ENCODE measurements at places on chromosomes 2 and 18.

- peak; percentile 21 for DNase-seq
Measured at GRCh38 chr18:7879717-7880116, 312.6 kb downstream of the PTPRM start.

DNA sequence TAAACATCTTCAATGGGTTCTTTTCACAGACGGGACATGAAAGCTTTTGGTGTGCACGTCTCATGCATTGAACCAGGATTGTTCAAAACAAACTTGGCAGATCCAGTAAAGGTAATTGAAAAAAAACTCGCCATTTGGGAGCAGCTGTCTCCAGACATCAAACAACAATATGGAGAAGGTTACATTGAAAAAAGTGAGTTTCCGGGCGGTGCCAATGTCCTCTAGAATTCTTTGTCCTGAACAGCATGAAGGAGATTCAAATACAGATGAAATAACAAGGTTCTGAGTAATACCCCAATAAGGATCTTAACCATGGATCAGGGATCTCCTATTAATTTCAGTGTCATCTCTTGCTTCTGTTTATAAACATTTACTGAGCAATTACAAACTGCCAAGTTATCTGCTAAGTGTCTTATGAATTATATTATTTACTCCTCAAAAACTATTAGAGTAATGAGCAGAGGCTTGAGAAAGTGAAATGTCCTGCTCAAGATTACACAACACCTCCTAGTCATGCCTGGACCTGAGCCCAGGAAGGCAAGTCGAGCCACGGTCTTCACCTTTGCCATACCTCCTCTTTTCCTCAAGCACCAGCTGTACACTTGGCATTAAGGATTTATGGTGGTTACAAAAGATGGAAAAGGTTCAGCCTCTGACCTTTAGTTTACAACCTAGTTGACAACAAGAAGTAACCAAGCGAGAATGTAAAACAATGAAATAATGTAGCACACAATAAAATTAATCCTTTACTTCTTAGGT, 22.6 kb downstream of the DHRS9 start:
- no peak for DNase-seq

GRCh38 chr2:205665791-205666190, 16.5 kb upstream of the NRP2 start:
- DNase-seq = no peak

DNA sequence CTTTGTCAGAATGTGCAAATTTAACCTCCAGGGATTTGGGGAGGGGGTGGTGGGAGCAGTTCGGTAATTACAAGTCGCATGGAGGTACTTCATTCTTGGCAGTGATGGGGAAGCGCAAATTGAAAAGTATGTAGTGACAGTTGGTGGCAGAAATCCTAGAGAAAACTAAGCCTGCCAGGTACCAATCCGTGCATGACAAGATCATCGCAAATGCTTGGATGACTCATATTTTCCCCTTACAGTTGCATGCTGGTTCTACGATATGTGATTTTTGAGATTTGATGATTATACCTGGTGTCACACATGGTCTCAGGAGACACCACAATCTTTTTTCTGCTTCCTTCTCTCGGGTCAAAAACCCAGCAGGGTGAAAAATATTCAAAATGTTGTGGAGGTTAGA, 479.7 kb upstream of the ID2 start:
- peak; percentile 95 for DNase-seq

- peak; percentile 21 for DNase-seq
Measured at GRCh38 chr2:147433822-147434221, 411.0 kb upstream of the ACVR2A start.

DNA sequence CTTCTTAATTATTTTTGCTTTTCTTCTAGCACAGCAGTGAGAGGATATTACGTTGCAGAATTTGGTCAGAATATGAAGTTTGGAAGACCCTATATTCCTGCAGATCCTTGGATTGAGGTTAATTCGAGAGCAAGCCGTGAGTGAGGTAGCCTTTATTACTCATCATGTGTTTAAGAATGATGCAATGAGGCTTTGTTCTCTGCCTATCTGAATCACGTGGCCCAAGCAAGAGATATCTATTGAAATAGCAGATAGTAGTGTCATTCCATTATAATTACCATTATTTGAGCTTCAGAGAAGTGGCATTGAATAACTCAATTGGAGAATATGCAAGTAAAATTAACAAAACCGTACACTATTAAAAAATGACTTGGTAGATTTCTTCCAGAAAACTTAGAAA, 641.1 kb downstream of the TMEM182 start:
- DNase-seq = no peak

DNA sequence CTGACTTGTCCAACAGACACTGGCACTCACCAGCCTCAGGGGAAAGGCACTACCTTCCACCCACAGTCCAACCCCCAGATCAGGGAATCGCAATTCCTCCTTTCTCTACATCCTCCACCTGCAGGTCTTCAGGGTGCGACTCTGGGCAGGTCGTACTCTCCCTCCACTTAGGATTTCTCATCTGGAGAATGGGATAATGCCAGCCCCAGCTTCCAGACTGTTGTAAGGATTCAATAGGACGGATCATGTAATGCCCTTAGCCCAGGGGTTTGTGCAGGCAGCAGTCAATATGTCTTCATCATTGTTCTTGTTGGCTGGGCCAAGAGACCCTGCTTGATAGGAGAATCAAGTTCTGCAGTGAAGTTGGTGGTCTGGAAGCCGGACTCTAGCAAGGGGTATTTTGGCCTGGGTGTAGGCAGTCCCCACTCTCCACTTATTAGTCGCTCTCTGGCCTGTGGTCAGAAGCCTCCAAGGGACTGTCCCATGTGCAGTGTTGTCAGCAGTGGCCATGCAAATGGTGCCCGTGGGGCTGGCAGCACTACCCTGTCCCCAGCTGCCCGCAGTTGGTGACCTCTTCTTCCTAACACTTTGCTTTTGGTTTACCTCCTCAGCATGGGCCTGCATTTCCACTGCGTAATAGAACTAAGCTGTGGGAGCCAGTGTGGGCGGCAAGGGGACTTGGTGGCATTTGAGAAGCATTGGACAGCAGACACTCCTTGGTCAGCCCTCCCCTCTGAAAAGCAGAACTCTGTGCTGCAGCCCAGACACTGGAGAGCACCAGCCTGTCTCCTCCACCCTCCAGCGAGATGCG, 172.4 kb upstream of the HS6ST1 start:
- DNase-seq = no peak

DNA sequence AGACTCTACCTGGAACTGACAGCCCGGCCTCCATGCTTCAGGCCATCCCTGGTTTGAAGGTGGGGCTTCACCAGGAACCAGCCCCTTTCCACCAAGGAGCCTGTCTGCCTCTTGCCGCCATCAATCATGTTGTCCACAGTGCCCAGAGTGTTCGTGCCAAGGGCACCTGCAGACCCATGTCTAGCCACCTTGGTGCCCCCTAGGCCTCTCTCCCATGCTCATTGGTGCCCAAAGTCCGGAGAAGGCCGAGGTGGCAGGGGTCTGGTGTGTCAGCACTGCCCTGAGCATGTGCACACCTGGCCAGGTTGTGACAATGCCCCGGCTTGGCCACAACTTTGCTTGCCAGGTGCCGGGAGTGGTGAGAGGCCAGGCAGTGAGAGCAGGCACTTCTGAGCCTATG, 114.8 kb downstream of the COPS8 start:
- DNase-seq = no peak

DNA sequence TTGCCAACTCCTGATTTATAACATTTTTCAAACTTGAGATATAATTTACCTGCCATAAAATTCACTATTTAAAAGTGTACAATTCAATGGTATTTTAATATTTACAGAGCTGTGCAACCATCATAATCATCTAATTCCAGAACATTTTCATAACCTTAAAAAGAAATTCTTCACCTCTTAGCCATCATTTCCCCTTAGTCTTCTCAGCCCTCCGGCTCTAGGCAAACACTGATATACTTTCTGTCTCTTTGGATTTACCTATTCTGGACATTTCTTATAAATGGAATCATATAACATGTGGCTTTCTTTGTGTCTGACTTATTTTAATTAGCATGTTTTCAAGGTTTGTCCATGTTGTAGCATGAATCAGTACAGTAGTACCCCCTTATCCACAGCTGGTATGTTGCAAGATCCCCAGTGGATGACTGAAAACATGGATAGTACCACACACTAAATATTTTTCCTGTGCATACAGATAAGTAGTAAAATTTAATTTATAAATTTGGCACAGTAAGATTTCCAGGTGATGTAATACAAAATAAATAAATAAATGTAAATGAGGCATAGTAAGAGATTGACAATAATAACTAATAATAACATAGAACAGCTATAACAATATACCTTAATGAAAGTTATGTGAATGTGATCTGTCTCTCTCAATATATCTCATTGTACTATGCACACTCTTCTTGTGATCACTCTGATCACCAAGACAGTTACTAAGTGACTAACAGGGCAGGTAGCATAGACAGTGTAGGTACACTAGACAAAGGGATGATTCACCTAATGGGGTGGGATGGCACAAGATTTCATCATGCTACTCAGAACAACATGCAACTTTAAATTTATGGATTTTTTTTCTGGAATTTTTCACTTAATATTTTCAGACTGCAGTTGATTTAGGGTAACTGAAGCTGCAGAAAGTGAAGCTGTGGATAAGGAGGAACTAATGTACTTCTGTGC, 73.1 kb downstream of the RAB3GAP1 start:
- no peak for DNase-seq

DNA sequence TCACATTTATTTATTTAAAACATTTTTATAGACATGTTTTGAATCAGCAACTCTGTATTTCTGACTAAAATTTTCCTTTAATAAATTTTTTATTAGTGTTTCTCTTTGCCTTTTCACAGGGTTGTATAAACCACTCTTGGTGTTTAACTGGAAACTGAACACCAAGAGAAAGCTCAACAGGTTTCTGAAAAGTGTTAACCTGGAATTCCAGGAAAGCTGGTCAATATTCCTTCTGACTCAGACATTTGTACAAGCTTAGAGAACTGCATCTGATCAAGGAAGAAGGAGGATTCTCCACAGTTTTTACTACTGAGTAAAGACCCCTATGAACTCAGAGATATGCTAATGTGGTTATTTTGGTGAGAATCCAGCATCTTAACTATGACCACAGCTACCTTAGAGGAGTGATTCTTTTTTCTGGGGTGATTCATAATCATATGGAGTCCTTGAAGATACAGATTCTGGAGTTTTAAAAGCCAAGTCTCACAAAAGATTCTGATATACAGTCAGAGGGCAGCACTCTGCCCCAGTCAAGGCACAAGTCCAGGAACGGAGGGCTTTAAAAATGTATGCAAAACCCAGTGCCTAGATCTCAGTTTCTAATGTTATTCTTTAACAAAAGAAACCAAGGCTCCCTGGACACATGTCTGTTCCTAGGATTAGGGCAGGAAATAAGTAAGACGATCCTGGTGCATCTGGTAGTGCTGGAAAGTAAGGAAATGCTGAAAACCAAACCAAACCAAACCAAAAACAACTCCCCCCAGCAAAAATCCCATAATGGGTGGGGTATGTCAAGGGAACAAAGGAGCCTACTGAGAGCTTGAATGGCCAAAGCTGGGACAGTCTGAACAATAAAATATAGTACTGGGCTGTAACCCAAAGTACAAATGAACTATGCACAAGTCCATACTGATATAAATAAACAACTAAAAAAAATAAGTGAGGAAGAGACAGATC, 85.1 kb upstream of the FZD5 start:
- DNase-seq = no peak

- DNase-seq = peak; percentile 87
Measured at GRCh38 chr18:8912348-8913326, 189.9 kb upstream of the NDUFV2 start.

All from NCI-H2171 treated with DMSO at 0.1 percent for 48 hours (cell line).